H1 (cell line): ENCODE measurements at places on chromosomes 4 and X. TPM values are rescaled to one million over a fixed set of nuclear protein-coding genes. Genes with fewer than 3 reads are reported as not detected.

Gene TMSB15A
- 84.1 and 87.6 TPM in 2 replicates for total RNA-seq

Gene HTRA3
- 2.9 and 3.2 TPM in 2 replicates for total RNA-seq

Gene STARD8
- 3.0 and 3.8 TPM in 2 replicates for total RNA-seq

Gene CDKL5
- total RNA-seq = 15.1 and 15.6 TPM in 2 replicates

Gene MAGEA12
- total RNA-seq = not detected in 2 replicates

Gene CDX4
- total RNA-seq = 2.2 and 2.6 TPM in 2 replicates

Gene NXF2
- total RNA-seq = not detected in 2 replicates

Gene UGT2B7
- not detected in 2 replicates for total RNA-seq

Gene FATE1
- total RNA-seq = not detected in 2 replicates

Gene NAA11
- not detected in 2 replicates for total RNA-seq

Gene KLHL34
- total RNA-seq = not detected in 2 replicates

Gene PRICKLE3
- total RNA-seq = 8.4 and 10.6 TPM in 2 replicates

Gene TACR3
- 2.3 and 3.0 TPM in 2 replicates for total RNA-seq

Gene ADAD1
- not detected in 2 replicates for total RNA-seq

Gene NRK
- 7.0 and 8.3 TPM in 2 replicates for total RNA-seq

Gene POF1B
- not detected in 2 replicates for total RNA-seq

Gene NDP
- 0.29 and 0.82 TPM in 2 replicates for total RNA-seq

Gene USP17L5
- not detected in 2 replicates for total RNA-seq

Gene ATP8A1
- total RNA-seq = 12.2 and 14.9 TPM in 2 replicates

Gene AMTN
- not detected in 2 replicates for total RNA-seq

Gene HPGDS
- not detected in 2 replicates for total RNA-seq

Gene PLAC1
- 0.96 TPM in 1 of 2 replicates, not detected in the other for total RNA-seq
